ENCODE measurements at places on chromosomes 16 and 17.

GRCh38 chr17:8384801-8385378 lies 1.9 kb upstream of the RPL26 start:
- DNase-seq = peak; percentile 94

- DNase-seq = no peak
Measured at GRCh38 chr17:44222112-44222869, 2.8 kb upstream of the UBTF start.

DNA sequence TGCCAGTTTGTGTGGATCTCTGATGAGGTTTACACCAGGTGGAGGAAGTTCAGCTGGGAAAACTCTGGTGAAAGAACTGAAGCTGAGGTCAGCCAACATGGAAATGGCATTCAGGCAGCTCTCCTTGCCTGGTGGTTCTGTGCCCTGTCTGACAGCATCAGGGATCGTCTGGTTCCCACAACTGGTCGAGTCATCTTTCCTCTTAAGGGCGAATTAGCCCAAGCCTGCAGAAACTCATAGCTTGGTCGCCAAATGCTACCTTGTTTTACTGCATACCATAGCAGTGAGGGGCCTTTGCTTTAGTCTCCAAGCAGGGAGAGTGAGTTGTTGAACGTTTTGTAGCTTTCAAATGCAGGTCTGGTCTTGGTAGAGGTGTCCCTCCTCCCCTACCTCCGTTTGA lies 7.2 kb downstream of the PLCG2 start:
- no peak for DNase-seq

DNA sequence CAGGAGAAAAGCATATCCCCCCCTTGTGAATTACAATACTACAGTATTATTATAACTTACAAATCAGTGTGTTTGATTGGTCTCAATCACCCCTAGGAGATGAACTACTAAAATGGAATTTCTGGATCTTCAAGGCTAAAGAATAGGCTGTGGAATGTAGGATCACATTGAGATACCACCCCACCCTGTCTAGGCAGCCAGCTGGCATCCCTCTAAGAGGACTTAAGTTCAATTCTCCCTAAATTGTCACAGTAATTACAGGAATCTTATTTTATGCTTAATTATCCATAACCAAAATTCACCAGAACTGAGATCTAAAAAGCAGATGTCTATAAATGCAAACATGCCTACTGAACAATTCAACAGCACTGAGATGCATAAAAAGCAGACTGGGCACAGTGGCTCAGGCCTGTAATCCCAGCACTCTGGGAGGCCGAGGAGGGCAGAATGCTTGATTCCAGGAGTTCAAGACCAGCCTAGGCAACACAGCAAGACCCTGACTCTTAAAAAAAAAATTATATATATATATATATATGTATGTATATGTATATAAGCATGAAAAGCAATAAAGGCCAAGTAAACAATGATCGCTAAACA lies 12.0 kb downstream of the AP1G1 start:
- no peak for DNase-seq

- DNase-seq = no peak
Measured at GRCh38 chr17:17103160-17103559, 60.9 kb downstream of the MPRIP start.

GRCh38 chr16:4086153-4086552 lies 30.1 kb downstream of the ADCY9 start:
- no peak for DNase-seq

GRCh38 chr16:13378151-13378550 lies 476.8 kb downstream of the SHISA9 start:
- peak; percentile 35 for DNase-seq
